Amniotic stem cell (primary cell): ENCODE measurements at places on chromosomes 1 and 21.

DNA sequence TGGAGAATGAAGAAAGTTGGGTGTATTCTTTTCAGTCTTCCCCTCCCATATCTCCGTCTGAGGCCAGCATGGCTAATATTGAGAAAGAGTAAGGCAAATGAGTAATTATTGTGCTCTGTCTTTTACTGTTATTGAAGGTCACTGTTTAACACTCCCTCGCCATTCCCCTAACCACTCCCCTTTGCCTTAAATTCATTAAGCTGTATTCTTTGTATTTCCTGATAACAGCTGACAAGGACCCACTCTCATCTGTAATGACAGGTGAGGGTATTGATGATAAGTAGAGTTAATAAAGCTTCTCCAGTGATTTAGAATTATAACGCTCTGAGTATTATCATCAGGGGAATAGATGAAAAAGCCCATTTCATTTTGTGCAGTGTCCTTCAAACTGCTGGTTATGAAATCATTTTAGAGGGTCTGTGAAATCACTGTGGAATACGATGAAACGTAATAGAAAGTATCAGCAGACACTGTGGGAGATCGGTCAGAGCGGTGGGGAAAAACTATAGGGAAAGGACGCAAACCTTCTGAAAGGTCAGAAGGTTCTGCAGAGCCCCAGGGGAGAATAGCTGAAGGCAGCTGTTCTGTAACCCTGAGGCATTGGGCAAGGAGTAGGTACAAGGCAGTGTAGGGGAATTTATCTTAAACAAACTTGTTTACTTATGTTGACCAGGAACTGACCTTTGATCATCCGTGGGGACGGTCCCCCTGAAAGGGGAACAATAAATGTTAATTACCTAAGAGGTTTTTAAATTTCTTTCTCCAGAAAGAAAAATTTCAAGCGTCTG, 46.3 kb upstream of the CACYBP start:
- DNase-seq, result no peak

- no peak for DNase-seq
Observed at GRCh38 chr1:22275626-22276395, 132.9 kb upstream of the WNT4 start.

- DNase-seq, result no peak
Observed at GRCh38 chr1:52706136-52706670, 8.1 kb upstream of the COA7 start.

DNA sequence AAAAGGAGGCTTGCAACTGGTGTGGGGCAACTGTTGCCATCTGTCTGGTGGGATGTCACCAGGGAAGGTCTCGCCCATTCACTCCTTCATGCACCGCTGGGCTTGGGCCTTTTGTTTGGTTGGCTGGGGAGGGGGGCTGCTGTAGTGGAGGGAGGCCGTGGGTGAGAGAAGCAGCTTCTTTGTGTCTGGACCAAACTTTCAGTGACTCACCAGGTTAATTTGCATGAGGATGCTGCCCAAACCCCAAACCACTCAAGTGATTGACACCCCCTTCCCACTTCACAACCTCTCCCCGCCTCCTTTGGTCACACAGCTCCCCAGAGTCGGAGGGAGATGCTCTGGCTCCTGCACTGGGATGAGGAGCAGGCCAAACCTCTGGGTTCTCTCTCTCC, 19.7 kb downstream of the BTG2 start:
- DNase-seq, result no peak

GRCh38 chr1:234753979-234754378, 144.0 kb upstream of the IRF2BP2 start:
- no peak for DNase-seq

GRCh38 chr1:243725075-243725474, 125.0 kb downstream of the AKT3 start:
- no peak for DNase-seq

DNA sequence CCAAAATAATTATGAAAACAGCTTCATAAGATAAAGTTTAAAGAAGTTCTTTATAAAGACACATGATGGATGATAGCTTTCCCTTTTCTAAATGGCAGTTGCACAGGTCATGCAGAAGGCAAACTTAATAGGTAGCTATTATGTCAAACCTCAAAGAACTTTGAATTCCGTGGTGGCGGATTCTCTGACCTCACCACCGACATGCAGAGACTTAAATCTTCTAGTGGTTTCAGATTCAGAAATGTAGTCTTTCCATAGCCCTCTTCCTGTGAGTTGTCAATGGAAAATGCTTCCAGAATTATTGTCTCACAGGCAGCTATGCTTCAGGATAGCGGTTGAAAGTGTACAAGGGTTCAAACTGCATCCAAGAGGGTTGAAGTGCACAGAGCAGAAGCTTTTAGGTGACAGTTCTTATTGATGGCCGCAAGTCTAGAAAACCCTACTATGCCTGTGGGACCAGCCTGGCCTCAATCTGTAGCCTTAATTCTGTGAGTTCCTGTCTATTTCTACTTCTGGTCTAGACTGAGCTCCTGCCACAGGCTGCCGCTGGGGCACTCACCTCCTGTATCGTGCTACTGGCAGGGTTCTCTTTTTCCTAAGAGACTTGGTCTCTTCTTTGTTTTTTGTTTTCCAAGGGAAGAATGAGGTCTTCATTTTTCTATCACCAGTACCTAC, 117.0 kb upstream of the ERRFI1 start:
- DNase-seq, result no peak

DNA sequence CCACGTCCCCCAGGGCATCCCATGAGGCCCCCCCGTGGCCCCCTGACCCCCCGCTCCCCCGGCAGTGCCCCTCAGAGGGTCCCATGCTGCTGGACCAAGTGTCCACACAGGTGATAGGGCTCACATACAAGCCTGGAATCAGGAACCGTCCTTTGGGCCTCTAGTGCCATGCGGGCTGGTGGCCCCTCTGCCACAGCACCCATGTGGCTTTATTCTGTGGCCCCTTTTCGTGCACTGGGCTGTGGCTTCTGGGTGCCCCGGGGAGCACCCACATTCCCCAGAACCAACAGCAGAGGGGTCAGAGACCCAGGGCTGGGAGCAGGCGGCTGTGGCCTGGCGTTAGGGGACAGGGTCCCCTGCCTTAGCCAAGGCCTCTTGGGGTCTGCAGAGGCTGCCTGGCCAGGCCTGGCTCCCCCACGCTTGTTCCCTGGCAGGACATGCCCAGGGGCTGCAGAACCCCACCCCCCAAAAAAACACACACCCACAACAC, 31.7 kb downstream of the SLC19A1 start:
- DNase-seq, result no peak

DNA sequence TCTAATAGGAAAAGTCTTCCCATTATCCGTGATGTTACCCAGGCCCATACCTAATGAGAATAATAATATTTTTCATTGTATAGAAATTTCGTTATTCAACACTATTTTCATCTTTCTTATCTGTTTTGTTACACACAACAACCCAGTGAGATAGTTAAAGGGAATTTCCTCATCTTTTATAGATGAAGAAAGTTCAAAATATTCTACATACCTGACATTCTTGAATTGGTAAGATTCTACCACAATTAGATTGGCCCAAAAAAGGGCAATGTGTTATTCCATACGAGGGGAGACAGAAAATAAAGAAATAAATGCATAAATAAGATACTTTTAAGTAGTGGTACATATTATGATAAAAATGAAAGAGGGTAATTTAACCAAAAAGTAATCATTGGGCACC, 405.5 kb upstream of the ADAMTS5 start:
- DNase-seq, result no peak

DNA sequence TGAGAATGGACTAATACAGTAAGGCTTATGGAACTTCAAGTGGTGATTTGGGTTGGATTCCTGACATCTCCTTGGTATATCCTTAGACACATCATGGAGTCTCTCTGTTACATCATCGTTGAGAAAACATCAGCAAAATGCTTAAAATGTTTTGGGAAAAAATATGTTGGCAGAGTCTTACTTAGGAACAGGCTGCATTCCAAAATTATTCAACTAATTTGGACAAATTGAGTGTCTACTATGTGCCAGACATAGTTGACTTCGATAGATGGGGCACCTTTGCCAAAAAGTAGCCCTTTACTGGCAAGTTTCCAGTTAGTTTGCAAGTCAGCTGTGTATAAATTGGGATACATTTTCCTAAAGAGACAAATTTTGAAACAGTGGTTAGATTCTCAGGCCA, 253.4 kb upstream of the ST6GALNAC5 start:
- no peak for DNase-seq

DNA sequence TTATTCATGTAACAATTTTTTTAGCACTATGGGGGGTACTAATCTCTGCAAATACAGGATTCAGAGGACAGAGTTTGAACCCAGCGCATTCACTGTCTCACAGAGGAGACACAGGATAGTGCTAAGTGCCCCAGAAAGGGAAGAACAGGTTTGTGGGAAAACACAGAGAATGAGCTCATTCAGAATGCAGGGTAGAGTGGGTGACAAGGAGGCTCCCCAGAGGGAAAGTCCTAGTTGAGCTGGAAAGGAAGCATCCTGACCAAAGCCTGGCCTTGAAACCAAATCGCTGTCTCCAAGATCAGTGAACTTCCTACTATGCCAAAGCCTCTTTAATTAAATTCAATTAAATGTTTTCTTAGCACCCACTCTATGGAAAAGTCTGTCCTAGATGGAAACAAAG, 19.0 kb upstream of the RGS2 start:
- DNase-seq, result no peak

GRCh38 chr1:172742599-172743500, 83.9 kb downstream of the FASLG start:
- no peak for DNase-seq

DNA sequence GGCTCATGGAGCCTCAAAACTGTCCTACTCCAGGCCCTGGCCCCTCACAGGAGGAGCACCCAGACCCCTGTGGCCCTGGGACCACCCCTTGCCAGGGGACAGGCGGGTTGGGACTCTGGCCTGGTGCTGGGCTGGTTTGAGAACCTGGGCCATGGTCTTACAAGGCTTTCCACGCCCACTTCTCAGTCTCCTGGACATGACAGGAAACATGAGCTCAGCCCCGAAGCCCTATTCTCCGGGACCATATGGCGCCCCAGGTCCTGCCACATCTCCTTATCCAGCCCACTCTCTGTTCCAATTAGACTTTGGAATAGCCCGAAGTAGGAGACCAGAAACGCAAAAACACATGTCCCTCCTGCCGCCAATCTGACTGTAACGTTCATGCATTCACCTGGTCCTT, 47.9 kb downstream of the KCNAB2 start:
- DNase-seq, result no peak

- no peak for DNase-seq
Observed at GRCh38 chr1:3058263-3059030, 10.6 kb upstream of the PRDM16 start.

- DNase-seq, result no peak
Observed at GRCh38 chr1:29388884-29389283, 152.6 kb downstream of the PTPRU start.

- no peak for DNase-seq
Observed at GRCh38 chr1:30612536-30613065, 110.8 kb downstream of the MATN1 start.

DNA sequence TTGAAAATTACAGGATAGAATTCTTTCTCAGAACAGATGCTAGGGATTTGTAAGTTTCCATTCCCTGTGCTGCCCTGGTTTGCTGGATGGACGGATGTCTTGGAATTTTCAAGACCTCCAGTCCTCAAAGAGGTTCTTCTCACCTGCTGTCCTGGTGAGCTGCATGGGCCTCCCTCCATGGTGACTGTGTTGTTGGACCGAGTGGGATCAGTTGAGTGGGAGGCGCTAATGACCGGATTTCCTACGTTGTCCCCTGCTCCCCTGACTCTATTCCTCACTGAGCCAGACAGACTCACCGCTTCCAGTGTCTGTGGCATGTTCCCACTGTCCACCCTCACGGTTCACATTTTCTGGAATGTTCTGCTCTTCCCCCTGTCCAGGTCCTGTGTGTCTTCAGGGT, 229.8 kb downstream of the CAMTA1 start:
- no peak for DNase-seq

GRCh38 chr1:41496080-41497055, 11.9 kb upstream of the EDN2 start:
- DNase-seq, result peak; percentile 54

GRCh38 chr21:33244082-33244778, 14.5 kb downstream of the IFNAR2 start:
- DNase-seq, result no peak

GRCh38 chr1:101843160-101843559, 153.6 kb downstream of the OLFM3 start:
- DNase-seq, result no peak
